Peyer's patch (tissue), 4 donors: ENCODE measurements at places on chromosomes 6 and 20. TPM values are rescaled to one million over a fixed set of nuclear protein-coding genes. Genes with fewer than 3 reads are reported as not detected.

Gene IL17F
- total RNA-seq, result not detected

Gene EPPIN
- not detected for total RNA-seq

- no peaks in the 10 kb centered on the region for H3K4me1 ChIP-seq
- H3K27ac ChIP-seq, result no peak overlapping the region
- no peak overlapping the region for H3K4me3 ChIP-seq
- no peak for DNase-seq
- H3K36me3 ChIP-seq, result no peaks in the 10 kb centered on the region
- H3K27me3 ChIP-seq, result no peaks in the 10 kb centered on the region
Observed at GRCh38 chr6:15176816-15177370, 69.0 kb upstream of the JARID2 start.

- DNase-seq, result no peak
- H3K27ac ChIP-seq, result no peak overlapping the region
- H3K36me3 ChIP-seq, result no peaks in the 10 kb centered on the region
- H3K4me3 ChIP-seq, result no peak overlapping the region
- H3K4me1 ChIP-seq, result no peaks in the 10 kb centered on the region
- H3K27me3 ChIP-seq, result no peaks in the 10 kb centered on the region
Observed at GRCh38 chr20:40631119-40631631, 57.9 kb downstream of the MAFB start.

- no peaks in the 10 kb centered on the region for H3K4me1 ChIP-seq
- no peak overlapping the region for H3K27ac ChIP-seq
- DNase-seq, result no peak
- H3K27me3 ChIP-seq, result no peaks in the 10 kb centered on the region
- H3K4me3 ChIP-seq, result no peak overlapping the region
- H3K36me3 ChIP-seq, result no peaks in the 10 kb centered on the region
Observed at GRCh38 chr6:140921366-140922226, 1211.1 kb upstream of the GJE1 start.

GRCh38 chr6:15483060-15483459 lies 179.8 kb downstream of the DTNBP1 start:
- H3K36me3 ChIP-seq, result peaks cover 10% of the 10 kb centered on the region
- no peaks in the 10 kb centered on the region for H3K27me3 ChIP-seq
- no peak overlapping the region for H3K4me3 ChIP-seq
- H3K27ac ChIP-seq, result no peak overlapping the region
